ENCODE measurements at places on chromosomes 4 and X.

GRCh38 chr4:98314791-98315565 lies 53.8 kb downstream of the RAP1GDS1 start:
- H3K27ac ChIP-seq = no peak overlapping the region
- no peaks in the 10 kb centered on the region for H3K36me3 ChIP-seq
- DNase-seq = no peak
- no peak overlapping the region for H3K4me3 ChIP-seq
- no peaks in the 10 kb centered on the region for H3K27me3 ChIP-seq

DNA sequence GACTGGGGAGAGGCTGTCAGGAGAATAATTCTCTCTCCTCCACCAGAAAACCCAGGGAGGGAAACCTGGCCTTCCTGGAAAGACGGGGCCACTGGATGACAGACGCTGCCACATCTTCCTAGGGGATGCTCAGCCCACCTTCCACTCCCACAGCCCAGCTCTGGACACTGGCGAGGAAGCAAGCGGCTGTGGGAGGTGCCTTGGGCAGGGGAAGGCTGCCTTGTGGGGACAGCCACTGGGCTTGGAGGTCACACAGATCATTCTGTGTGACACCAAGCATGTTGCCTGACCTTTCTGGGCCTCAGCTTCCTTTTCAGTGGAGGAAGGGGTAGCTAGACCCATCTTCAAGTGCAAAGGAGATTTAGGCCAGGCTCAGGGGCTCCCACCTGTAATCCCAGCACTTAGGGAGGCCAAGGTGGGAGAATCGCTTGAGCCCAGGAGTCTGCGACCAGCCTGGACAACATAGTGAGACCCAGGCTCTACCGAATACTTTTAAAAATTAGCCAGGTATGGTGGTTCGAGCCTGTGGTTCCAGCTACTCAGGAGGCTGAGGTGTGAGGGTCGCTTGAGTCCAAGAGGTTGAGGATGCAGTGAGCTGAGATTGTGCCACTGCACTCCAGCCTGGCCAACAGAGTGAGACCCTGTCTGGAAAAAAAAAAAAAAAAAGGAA lies 9.8 kb upstream of the MSX1 start:
- H3K27ac ChIP-seq = no peak overlapping the region
- H3K4me1 ChIP-seq = peaks cover 8% of the 10 kb centered on the region
- peaks cover 4% of the 10 kb centered on the region for H3K27me3 ChIP-seq
- DNase-seq = no peak
- H3K36me3 ChIP-seq = no peaks in the 10 kb centered on the region
- no peak overlapping the region for H3K4me3 ChIP-seq

DNA sequence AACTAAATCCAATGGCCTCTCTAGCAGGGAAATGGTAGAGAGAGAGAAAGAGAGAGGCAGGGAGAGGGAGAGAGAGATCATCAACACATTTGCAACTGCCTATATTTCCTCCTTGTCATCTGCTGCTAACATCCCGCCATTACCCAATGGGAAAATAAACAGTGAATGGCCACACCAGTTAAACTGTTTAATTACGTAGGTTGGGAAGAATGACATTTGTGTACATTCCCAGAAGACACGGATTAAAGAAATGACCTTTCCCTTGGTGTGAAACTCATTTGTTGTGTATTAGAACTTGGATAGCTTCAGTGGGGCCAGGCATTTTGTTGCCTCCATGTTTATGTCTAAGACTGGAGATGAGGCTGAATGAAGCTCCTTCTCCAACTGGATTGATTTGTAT lies 95.8 kb upstream of the GPC4 start:
- no peaks in the 10 kb centered on the region for H3K4me1 ChIP-seq
- H3K27me3 ChIP-seq = no peaks in the 10 kb centered on the region
- no peak overlapping the region for H3K4me3 ChIP-seq
- H3K36me3 ChIP-seq = no peaks in the 10 kb centered on the region

- H3K27me3 ChIP-seq = no peaks in the 10 kb centered on the region
- H3K4me1 ChIP-seq = peaks cover 21% of the 10 kb centered on the region
- peak overlapping the region; percentile 99 for H3K27ac ChIP-seq
- H3K36me3 ChIP-seq = no peaks in the 10 kb centered on the region
- H3K4me3 ChIP-seq = peak overlapping the region; percentile 72
- DNase-seq = peak; percentile 40
These were observed 2.6 kb downstream of the CXCL2 start for GRCh38 chr4:74096265-74096980.

DNA sequence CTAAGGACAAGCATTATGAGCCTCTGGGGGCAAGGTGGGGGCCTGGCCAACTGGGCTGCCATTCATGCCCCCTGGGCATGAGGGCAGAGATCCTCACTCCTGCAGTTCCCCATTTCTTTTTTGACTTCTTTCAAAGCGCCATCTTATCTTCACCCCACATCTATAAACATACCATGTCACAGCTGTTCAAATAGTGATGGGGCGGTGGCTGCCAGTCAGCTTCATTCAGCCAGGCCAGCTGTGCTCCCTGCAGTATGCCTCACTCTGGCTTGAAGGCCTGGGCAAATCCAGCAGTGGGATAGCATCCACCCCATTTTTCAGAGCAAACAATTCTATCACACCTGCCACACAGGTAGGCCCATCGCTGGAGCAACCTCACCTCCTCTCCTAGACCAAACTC lies 85.5 kb downstream of the NHSL2 start:
- no peaks in the 10 kb centered on the region for H3K36me3 ChIP-seq
- no peak overlapping the region for H3K4me3 ChIP-seq
- no peak overlapping the region for H3K27ac ChIP-seq
- H3K27me3 ChIP-seq = no peaks in the 10 kb centered on the region

DNA sequence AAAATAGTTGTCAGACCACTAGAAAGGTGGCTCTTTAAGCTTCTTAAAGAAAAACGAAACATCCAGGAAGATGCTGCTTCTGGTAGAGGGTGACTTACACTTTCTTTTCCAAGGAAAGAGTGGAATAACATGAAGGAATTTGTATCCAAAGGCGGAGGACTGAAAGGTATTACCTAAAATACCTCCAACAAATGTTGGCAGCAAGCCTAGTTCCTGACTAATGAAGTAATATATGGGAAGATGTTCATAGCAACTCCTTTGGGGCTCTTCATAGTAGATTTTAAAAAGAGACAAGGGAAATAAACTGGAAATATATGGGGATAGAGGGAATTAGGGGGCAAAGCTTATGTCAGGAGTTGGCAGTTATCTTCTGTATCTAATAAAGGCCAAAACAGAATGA lies 116.2 kb downstream of the AASDH start:
- H3K36me3 ChIP-seq = no peaks in the 10 kb centered on the region
- H3K4me1 ChIP-seq = no peaks in the 10 kb centered on the region
- no peak overlapping the region for H3K4me3 ChIP-seq
- DNase-seq = no peak
- no peak overlapping the region for H3K27ac ChIP-seq
- H3K27me3 ChIP-seq = no peaks in the 10 kb centered on the region

DNA sequence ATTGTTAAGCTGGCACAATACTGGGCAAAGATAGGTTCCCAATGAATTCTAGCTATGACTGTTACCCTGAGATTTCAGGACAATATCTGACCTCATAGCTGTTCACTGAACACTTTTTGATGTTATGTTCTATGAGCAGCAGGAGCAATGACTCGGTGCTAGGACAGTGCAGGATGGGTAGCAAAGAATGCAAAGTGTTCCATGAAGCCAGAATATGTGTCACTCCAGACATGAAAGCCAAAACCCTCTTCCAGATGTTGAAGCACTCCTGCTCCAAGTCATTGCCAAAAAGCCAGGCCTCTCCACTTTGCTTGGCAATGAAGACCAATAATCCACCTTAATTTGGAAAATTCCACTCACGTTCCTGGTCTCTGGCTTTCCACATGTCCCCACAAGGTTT lies 300.9 kb upstream of the CPEB2 start:
- H3K4me1 ChIP-seq = no peaks in the 10 kb centered on the region
- no peaks in the 10 kb centered on the region for H3K27me3 ChIP-seq
- H3K27ac ChIP-seq = no peak overlapping the region
- DNase-seq = no peak
